ENCODE measurements at places on chromosomes 5 and 9.

DNA sequence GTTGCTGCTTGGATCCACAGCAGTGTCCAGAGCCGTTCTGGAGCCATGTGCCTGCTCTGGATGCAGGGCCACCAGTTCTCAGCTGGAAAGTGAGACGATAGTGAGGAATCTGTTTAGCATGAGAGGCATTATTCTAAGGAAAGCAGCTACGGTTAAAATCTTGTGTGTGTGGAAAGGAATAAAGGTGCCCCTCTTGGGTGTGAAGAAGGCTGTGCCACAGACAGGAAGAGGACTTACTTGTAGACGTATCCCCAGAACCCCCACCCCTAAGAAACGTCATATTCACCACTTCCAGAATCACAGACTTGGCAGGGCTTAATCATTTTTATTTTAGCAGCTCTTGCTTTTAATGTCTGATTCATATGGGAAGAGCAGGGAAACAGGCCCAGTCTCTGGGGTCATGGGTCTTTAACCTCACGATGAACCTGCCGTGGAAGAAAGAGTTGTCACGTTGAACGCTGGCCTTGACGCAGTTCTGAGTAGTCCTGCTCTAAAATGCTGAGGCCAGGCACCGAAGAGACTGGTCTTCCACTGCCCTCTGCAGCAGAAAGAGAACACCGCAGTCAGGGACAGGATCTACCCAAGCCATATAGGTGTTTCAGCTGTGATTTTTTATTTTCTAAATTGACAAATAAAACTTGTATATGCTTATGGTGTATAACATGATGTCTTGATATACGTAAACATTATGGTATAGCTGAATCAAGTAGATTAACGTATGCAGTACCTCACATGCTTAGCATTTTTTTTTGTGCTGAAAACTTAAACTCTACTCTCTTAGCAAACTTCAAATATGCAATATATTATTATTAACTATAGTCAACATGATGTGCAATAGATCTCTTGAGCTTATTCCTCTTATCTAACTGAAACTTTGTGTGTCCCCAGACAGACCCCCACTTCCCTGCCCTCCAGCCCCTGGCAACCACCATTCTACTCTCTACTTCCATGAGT, 38.8 kb downstream of the CARTPT start:
- no peak for DNase-seq

- DNase-seq = no peak
Observed at GRCh38 chr9:132443951-132444607, 34.1 kb downstream of the CFAP77 start.

GRCh38 chr5:92409134-92409533, 1026.0 kb upstream of the ARRDC3 start:
- DNase-seq = no peak

DNA sequence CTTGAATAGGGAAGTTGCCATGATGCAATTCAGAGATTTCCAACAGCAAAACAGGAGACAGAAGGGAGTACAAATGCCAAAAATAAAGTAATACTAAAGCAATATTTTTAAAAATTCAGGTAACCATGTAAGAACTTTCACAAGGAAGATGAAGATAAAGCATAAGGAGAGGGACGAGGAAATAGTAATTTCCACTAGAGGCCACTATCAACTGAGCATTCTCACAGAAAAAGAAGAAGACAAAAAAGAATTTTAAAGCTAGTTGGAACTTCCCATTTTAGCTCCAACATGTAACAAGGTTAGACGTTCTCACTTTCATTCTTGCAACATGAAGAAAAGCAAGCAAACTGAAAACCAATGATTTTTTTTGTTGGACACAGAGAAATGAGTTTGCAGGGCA, 779.9 kb upstream of the CDH6 start:
- no peak for DNase-seq

GRCh38 chr9:16870596-16871335, at the start of gene BNC2:
TSS of gene BNC2 (minus strand) at chr9:16870670. CDS start at chr9:16870648, 22 bp downstream.
- no peak for DNase-seq

- no peak for DNase-seq
Observed at GRCh38 chr9:20524776-20525175, 97.5 kb downstream of the MLLT3 start.

DNA sequence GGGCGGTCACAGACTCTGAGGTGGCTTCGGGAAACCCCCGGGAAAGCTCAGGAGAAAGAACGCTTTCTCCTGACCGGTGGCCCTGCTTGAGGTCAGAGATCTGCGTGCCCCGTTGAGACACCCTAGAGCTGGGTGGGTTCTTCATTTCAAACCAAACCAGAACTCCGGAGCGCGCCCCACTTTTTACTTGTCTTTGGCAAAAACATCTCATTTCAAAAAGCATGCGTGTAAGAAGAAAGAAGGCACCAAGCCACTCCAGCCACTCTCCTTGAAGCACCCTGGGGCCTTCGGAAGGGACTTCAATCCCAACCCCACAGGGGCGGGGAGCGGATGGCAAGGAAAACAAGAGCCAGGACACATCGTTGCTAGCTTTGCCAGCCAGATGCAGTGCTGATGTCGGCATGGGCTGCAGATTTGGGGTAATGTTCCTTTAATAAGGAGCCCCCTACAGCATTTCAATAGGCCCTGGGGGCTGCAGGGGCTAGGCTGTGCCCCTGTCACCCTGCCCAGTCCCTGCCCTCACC, 171.7 kb downstream of the ERCC6L2 start:
- no peak for DNase-seq
